ENCODE measurements at places on chromosomes 16 and 17.

- DNase-seq: peak; percentile 25
Measured at GRCh38 chr17:74842599-74843351, 16.9 kb downstream of the GRIN2C start.

GRCh38 chr16:77993111-77993985, 29.0 kb upstream of the CLEC3A start:
- no peak for DNase-seq

DNA sequence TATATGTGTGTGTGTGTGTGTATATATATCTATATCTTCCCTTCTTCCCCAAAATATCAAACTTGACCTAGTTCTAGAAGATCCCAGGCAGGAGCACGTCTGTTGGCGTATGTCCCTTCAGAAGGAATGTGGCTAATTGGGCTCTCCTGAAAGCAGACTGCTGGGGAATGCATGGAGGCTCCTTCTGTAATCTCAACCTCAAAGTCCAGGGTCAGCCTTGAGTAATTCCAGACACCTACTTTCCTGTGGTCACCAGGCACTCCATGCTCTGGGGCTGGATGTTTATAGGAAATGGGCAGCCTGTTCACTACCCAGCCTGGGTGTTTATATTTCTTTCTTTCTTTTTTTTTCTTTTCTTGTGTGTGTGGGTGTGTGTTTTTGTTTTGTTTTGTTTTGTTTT, 13.4 kb downstream of the BCO1 start:
- DNase-seq: no peak

GRCh38 chr16:1002399-1003166, 21.0 kb downstream of the SOX8 start:
- DNase-seq: peak; percentile 75

DNA sequence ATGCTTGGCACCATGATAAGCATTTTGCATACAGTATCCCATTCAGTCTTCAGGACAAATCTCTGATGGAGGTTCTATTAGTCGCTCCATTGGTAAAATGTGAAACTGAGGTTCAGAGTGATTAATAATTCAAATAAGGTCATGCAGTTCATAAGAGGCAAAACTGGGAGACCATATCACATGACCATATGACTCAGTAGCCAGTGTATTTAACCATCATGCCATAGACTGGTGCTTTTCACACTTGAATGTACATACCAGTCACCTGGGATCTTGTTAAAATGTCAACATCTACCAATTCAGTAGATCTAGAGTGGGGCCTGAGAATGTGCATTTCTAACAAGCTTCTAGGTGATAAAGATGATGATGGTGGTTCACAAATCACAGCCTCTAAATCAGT, 4.3 kb downstream of the ACSM3 start:
- no peak for DNase-seq

DNA sequence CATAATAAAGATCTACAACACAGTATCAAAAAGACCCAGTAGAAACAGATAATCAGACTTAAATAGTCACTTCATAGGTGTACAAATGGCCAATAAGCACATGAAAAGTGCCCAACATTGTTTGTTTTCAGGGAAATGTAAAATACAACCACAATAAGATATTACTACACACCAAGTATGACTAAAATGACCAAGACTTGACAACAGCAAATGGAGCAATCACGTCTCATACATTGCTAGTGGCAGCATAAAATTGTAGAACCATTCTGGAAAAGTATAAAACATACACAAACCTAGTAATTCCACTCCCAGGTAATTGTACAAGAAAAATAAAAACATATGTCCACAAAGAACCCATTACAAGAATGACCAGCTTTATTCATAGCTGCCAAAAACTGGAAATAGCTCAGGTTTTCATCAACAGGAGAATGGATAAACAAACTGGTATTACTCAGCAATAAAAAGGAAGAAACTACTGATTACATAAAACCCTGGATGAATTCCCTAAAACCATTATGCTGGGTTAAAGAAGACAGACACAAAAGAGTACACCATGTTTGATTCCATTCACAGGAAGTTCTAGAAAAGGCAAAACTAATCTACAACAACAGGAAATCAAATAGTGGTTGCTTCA, 85.6 kb downstream of the TTC19 start:
- no peak for DNase-seq

Data from activated CD4-positive, alpha-beta T cell treated with anti-CD3 and anti-CD28 coated beads, Interleukin-10, Interleukin-2, amounts not matched to agents 100 ng/mL and 50 ng/mL, durations not matched to agents 16 hours and 8 hours (primary cell).